ENCODE measurements at places on chromosomes 11 and 22.

GRCh38 chr11:117817368-117818040 lies 7.0 kb downstream of the FXYD2 start:
- ATAC-seq = peak; percentile 50

- no peak for ATAC-seq
Observed at GRCh38 chr11:58575377-58576020, at the start of gene LPXN. TSS of gene LPXN (minus strand) at chr11:58575856. CDS start at chr11:58575772, 84 bp downstream.

GRCh38 chr11:68839054-68839865 lies 2.5 kb downstream of the CPT1A start:
- ATAC-seq = peak; percentile 64

DNA sequence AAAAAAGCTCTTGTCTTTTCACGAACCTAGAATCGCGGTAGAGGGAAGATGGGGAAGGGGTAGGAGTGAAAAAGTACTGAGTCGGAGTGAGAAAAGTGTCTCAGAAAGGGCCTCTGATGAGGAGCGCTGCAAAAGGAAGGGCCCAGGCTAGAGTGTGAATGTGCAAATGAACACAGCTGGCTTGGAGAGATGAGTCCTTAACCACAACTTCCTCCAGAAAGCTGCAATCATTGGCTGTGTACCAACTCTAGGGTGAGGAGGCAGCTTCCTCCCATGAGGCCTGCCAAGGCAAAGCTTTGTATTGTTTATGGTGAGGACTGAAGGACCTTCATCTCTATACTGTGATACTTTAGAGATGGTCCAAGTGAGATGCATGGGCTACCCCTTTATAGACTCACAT lies 566.9 kb upstream of the ANO5 start:
- no peak for ATAC-seq

DNA sequence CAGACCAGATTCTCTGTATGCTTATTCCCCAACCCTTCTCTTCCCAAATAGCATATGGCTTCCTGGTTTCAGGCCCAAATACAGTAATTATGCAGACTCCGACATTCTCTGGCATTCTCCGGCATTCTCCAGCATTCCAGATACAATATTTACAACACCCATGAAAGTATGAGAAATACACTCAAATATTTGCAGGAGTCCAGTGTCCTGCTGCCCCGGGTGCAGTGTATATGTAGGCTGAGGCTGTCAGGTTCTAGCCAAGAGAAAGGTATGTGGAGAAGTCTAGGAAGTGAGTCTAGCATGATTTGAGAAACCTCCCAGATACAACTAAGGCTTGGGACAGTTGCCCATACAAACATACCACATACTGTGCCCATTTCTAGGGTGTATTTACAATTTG lies 160.7 kb downstream of the SOX6 start:
- no peak for ATAC-seq

DNA sequence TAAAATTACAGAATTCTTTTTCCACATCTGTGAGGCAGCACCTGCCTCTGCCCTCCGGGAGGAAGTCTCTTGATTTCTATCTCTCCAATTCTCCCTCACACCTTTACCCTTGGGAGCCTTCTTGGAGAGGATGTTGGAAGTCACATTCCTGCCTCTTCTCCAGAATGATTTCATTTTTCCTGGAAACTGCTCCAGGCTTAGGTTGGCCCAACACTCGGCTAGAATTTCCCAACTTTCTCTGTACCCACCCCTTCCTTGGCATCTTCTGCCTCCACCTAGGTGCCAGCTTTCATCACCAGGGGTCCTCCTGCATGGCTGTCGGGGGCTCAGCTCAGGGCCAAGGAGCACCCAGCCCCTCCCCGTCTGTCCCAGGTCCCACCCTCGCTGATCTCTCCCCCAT lies 43.2 kb downstream of the SLCO2B1 start:
- ATAC-seq = no peak

GRCh38 chr11:93773045-93773477 lies 11.0 kb upstream of the MED17 start:
- ATAC-seq = no peak

GRCh38 chr11:46896719-46897406 lies 21.5 kb downstream of the LRP4 start:
- ATAC-seq = no peak

DNA sequence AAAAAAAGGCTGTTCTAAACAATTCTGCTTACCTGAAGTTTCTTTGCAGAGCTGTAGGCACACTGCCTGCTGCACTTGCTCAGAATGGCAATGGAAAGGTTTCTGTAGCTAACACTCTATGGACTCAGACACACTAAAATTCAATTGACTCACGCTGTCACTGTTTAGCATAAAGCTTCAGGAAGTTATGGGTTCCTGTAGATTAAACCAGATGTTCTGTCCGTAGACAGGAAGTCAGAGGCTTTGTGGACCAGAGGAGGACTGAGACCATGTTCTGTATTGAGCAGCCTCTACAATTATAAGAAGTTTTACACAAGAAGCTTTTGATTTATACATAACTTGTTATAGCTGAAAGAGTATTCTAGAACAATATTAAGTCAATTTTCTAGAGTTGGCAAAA lies 70.4 kb downstream of the GLYATL1 start:
- ATAC-seq = no peak

DNA sequence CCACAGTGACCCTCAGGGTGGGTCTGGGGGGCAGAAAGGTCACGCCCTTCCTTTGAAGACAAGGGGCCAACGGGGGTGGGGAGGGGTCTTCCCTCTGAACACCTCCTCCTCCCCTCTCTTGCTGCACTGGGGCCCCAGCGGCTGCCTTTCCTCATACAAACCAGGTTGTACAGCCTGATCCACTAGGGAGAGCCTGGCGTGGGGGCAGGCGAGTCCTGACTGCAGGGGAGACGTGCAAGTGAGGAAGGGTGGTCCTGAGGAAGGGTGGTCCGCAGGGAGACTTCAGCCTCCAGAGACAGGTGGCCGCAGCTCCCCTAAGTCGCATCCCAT lies 43.6 kb upstream of the LINC01488 start:
- no peak for ATAC-seq

DNA sequence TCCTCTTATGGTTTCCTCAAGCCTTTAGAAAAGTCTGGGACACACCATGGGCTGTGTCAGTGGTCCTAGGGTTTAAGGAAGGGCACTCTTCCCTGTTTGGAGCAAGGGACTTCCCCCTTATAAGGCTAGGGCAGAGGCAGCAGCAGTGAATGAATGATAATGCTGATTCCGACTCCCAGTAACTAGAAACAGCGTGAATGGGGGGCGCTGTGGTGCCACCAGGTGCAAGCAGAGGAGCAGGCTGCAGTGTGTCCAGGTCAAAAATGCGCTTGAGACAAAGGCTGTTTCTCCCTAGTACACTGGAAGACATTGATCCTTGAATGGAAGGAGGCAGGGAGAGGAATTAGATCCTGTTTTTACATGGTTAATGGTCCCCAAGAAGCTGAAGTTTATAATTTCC lies 11.6 kb upstream of the RIC3 start:
- ATAC-seq = no peak

DNA sequence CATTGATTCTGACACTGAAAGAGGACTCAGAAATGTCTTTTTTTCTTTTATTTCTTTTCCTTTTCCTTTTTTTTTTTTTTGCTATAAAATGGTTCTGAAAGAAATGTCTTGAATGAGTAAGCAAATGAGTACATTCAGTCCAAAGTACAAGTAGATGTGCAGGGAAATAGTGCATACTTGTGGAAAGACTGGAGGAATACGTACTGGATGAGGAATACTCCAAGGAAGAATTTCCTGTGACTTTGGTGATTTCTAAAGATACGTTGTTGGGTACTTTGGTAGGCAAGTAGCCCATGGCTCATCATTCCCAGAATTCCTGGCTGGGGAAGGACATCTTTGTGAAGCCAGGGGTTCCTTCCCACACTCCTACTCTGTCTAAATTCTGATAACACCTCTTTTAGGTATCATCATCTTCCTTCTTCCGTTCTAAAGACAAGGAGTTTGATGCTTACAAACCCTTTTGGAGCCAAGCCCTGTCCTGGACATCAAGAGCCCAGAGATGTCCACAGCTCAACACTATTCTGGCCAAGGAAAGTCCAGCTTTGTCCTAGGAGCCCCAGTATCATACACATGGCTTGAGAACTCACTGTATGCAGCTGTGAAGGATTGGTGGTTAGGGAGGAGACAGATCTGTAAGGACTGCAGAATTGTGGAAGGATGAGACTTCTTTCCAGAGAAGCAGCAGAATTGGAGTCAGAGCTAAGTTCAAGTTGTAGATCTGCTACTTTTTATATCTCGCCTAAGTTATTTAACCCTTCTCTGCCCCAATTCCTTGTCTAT lies 4.8 kb upstream of the NUP98 start:
- ATAC-seq = no peak

DNA sequence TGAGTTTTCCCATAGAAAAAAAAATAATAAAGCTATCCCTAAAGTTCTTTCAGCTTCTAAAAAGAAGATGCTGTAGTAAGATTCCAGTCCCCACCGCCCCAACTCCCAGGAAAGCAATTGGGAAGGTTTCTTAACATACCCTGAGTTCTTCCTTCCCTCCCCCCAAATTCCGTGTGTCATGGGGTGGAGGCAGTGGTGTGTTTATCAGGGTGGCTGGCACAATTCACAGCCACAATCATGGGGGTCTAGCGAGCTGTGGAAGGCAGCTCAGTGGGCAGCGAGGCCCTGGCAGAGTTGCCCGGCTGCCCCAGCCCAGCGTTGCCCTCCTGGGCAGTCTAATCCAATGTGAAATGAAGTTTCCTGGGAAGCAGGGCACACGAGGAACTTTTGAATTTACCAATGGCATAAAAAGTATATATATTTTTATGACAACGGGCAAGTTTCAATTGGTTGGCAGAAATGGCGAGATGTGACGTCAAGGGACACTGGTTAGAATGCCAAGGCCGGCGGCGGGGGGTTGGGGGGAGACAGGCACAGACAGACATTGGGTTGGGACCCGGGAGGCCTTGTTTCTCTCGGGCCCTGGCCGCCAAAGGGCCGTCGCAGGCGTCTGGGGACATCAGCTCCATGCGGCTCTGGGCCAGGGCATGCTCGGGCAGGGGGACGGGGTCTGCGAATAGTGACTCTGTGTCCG lies 80.7 kb upstream of the PPARA start:
- ATAC-seq = no peak

- ATAC-seq = no peak
Observed at GRCh38 chr22:27797520-27798391, 3.8 kb downstream of the MN1 start.

- ATAC-seq = no peak
Observed at GRCh38 chr11:23789938-23790371, 706.9 kb upstream of the LUZP2 start.

GRCh38 chr11:120147094-120147949 lies 9.4 kb upstream of the TRIM29 start:
- ATAC-seq = no peak

DNA sequence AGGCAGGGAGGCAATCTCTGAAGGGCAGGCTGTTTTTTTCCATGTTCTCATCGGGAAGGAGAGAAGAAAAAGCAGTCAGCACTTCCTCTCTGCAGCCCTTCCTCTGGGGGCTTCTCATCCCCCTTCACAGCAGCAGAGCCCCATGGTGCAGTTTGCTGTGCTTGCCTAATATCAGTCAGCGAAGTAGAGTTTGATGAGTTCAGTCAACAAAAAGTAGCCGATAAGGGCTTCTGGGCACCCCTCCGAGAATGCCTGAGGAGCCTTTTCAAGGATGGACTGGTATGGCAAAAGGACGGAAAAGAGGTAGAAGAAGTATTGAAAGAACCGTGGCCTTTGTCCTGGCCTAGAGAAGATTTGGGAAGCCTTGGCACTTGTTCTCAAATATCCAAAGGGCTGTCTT lies 55.6 kb downstream of the NAV2 start:
- ATAC-seq = no peak

GRCh38 chr22:20574920-20575353 lies 67.5 kb downstream of the MED15 start:
- no peak for ATAC-seq

DNA sequence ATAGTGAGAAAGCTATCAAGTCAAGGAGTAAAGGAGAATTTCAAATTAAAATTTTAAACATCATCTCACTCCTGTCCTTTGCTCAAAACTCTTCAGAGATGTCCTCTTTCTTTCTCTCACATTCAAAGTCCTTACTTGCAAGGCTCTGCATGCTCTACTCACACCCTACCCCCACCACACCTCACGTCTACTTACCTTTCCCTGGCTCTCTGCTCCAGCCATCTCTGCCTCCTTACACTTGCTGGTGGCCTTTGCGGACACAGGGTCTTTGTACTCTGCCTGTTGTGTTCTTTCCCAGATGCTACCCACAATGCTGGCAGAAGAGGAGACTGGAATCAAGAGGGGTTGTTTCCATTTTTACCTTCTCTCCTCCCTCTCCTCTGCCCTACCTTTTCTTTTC lies 405.2 kb downstream of the INSC start:
- ATAC-seq = no peak

- ATAC-seq = no peak
Observed at GRCh38 chr11:123190518-123190917, 4.5 kb downstream of the CLMP start.

Measured in activated CD4-positive, CD25-positive, alpha-beta regulatory T cell treated with anti-CD3 and anti-CD28 coated beads, Interleukin-2, amount 50 U/mL, for 24 hours (primary cell).